ENCODE measurements at places on chromosomes 7 and 10. TPM values are rescaled to one million over a fixed set of nuclear protein-coding genes. Genes with fewer than 3 reads are reported as not detected.

CYP2E1 gene
- total RNA-seq = 0.35 TPM

DUS4L gene
- total RNA-seq = 10.4 TPM

OPALIN gene
- total RNA-seq = not detected

RADIL gene
- 2.3 TPM for total RNA-seq

PLA2G12B gene
- total RNA-seq = not detected

HOXA13 gene
- total RNA-seq = 2.6 TPM

PKD2L1 gene
- 0.06 TPM for total RNA-seq

FAM25A gene
- total RNA-seq = not detected

MSS51 gene
- 0.62 TPM for total RNA-seq

SPDYE11 gene
- not detected for total RNA-seq

LRRC18 gene
- total RNA-seq = not detected

ZNF862 gene
- 3.4 TPM for total RNA-seq

NKX2-3 gene
- total RNA-seq = not detected

CLDN3 gene
- 3.9 TPM for total RNA-seq

SCIN gene
- 0.45 TPM for total RNA-seq

TNS3 gene
- 77.1 TPM for total RNA-seq

ABCB4 gene
- not detected for total RNA-seq

CYP2C18 gene
- total RNA-seq = 0.11 TPM
